ENCODE measurements at places on chromosomes 6 and 20. TPM values are rescaled to one million over a fixed set of nuclear protein-coding genes. Genes with fewer than 3 reads are reported as not detected.

The TMEM242 gene
- total RNA-seq, result 6.9 TPM

The KIF25 gene
- not detected for total RNA-seq

The SLC35B3 gene
- 7.7 TPM for total RNA-seq

The OPRM1 gene
- not detected for total RNA-seq

The CFAP61 gene
- 0.92 TPM for total RNA-seq

The C6orf132 gene
- 1.3 TPM for total RNA-seq

The GJA10 gene
- not detected for total RNA-seq

The LPA gene
- not detected for total RNA-seq

Measured in A549 treated with RU486 at 1 μM for 4 hours (cell line).